Activated CD4-positive, alpha-beta T cell treated with anti-CD3 and anti-CD28 coated beads, Interleukin-2, amount 50 U/mL, for 1 hour (primary cell): ENCODE measurements at places on chromosomes 7 and 10.

GRCh38 chr10:2619916-2620315 is 447.4 kb upstream of the PFKP start:
- no peak for DNase-seq

- no peak for DNase-seq
These were observed 1.3 kb downstream of the GPR37 start for GRCh38 chr7:124764051-124764846.

DNA sequence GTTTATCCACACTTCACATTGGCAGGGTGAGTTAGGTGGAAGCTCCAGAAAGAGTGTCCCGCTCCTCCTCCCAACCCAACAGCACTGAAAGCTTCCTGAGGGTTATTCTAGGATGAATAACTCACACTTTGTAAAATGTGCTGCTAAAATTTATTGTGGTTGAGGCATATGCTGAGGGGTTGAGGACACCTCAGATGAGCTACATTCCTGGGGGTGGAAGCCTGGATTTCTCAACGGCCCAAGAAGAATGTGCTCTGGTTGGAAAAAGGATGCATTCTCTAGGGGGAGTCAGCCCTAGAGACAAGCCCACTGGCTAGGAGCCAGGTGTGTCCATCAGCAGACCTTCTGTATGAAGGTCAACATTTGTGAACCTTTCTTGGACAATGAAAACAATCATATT is 91.5 kb upstream of the PDE1C start:
- DNase-seq = no peak

DNA sequence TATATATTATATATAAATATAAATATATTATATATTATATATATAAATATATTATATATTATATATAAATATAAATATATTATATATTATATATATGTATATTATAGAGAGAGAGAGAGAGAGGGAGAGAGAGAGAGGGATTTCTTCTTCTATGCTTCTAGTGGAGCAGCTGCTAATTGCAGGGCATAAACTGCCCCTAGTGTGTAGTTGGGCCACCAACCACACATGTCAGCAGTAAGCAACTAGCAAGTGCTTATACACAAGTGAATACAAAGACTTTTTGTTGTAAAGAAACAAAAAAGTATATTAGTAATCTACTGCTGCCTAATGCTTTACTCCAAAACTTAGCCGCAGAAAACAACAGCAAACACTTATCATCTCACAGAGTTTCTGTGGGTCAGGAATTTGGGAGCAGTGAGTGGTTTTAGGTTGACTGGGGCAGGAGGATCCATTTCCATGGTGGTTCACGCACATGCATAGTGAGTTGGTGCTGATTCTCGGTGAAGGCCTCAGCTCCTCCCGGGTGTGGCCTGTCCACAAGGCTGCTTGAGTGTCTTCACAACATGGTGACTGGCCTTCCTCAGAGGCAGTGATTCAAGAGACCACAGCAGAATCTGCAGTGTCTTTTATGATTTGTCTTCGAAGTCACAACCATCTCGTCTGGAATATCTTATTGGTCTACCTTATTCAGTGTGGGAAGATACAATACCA is 25.5 kb upstream of the BAG3 start:
- DNase-seq = no peak

GRCh38 chr7:16347066-16347826 is 74.1 kb downstream of the CRPPA start:
- no peak for DNase-seq

DNA sequence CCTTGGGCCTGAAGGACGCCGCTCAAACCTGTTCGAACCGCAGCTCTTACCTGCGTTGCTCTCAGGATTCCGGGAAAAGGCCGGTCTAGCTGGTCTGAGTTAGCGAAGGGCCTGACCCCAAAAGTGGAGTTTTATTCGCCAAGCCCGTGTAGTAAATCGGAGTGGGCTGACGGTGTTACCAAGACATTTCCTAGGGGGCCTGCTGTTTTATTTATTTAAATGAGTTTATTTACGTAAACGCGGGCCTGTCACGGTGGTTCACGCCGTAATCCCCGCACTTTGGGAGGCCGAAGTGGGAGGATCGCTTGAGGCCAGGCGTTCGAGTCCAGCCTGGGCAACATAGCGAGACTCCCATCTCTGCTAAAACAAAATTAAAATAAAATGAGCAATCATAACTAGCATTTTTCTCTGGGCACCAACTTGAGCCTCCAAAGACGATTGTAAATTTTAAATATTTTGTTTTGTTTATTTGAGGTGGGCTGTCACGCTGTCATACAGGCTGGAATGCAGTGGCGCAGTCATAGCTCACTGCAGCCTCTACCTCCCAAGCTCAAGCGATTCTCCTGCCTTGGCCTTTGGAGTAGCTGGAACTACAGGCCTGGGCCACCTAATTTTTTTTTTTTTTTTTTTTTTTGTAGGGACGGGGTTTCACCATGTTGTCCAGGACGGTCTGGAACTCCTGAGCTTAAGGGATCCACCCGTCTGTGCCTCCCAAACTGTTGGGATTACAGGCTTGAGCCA is 903 bp downstream of the ZNF655 start:
- DNase-seq = no peak

GRCh38 chr10:12605580-12606405 is 256.4 kb downstream of the CAMK1D start:
- DNase-seq = peak; percentile 45

- DNase-seq = no peak
These were observed 52.2 kb downstream of the DIP2C start for GRCh38 chr10:637221-637620.

- DNase-seq = no peak
These were observed 90.1 kb downstream of the TEX36 start for GRCh38 chr10:125592897-125593296.

DNA sequence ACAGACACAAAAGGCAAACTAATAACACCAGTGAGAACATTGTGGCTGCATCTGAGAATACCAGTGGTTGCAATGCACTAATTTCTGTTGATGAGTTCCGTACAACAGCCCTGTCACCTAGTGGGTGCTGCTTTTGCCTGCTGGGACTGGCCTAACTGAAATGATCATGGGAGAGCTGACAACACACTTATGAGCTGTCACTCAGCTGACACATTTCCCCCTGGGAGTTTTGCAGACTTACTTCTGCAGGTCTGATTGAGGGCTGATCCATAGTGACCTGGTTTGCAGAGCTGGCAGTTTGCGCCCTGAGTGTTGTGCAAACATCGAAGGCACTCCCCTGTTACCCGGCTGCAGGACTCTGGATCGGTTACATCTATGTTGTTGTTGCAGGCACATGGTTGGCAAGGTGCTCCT is 60.6 kb upstream of the LAMB1 start:
- no peak for DNase-seq

DNA sequence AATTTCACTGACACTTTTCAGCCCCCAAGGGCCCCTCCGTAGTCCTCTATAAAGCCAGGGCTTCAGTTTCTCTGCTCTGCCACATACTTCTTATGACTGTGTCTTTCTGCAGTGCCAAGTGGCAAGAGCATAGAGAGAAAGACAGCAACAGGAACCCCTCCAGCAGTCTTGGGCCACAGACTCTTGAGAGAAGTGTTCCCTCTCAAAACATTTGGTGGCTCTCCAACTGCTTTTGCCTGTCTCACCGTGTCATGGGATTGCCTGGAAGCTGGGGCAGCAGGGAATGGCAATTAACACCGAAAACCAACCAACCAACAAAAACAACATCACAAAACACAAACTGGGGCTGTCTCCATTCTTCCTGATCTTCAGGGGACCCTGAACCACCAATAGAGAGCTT is 73.8 kb upstream of the ELN start:
- DNase-seq = no peak
